NCI-H187 (cell line): ENCODE measurements at places on chromosomes 1 and 21.

- DNase-seq: no peak
These were observed 33.3 kb upstream of the PGBD5 start for GRCh38 chr1:230459465-230459864.

- DNase-seq: no peak
These were observed 58.9 kb upstream of the CTTNBP2NL start for GRCh38 chr1:112337028-112337531.

- peak; percentile 20 for DNase-seq
These were observed 92.9 kb upstream of the TSPAN2 start for GRCh38 chr1:115182012-115182715.

DNA sequence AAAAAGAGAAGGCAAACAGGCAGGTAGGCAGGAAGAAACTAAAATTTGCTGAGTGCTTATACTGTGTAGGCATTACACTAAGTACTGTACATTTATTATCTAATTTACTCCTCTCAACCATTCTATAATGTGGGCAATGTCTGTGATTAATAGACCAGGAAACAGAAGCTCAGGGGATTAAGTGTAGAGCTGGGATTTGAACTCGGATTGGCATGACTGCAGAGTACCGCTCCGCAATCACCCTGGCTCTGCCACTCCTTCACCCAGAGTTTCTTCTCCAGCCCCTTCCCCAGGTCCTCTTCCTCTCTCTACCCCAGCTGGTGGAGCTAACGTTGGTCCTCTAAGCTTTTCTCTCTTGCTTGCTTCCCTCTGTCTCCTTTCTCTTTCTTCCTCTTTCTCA, 11.5 kb upstream of the S100A2 start:
- no peak for DNase-seq
